ENCODE measurements at places on chromosomes 6 and 20.

DNA sequence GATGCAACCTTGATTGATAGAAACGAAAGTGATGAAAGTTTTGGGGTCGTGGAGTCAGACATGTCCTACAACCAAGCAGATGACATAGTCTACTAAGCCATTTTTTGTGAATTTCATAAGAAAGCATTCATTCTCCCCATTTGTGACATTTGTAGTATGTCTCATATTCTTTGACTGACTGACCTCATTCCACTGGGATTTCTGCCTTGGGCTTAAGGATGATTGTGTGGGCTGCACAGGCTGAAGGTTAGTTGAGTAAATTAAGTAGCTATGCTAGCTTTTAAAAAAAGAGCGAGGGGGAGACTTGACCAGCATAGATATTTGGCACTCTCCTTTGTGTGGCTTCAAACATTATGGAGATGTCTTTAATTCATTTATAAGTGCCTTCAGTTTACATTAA lies 28.9 kb downstream of the STMND1 start:
- DNase-seq = no peak

GRCh38 chr20:47370850-47371782 lies 14.6 kb upstream of the ZMYND8 start:
- DNase-seq = no peak

DNA sequence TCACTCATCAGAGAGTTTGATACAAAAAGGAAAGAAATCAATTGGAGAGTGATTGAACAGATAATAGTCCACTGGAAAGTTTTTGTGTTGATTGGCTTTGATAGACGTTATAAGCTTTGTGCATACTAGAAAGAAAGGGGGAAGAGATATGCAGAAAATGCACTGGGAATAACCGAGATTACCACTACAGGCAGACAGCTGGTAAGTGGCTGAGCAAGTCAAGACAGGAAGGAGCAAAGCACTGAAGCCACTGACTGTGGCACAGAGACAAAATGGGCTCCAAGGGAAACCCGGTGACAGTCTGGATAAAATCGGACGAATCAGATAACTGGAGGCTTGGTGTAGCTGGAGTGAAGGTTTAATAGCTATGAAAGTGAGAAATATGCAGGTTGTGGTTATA lies 209.0 kb downstream of the SIM1 start:
- no peak for DNase-seq

DNA sequence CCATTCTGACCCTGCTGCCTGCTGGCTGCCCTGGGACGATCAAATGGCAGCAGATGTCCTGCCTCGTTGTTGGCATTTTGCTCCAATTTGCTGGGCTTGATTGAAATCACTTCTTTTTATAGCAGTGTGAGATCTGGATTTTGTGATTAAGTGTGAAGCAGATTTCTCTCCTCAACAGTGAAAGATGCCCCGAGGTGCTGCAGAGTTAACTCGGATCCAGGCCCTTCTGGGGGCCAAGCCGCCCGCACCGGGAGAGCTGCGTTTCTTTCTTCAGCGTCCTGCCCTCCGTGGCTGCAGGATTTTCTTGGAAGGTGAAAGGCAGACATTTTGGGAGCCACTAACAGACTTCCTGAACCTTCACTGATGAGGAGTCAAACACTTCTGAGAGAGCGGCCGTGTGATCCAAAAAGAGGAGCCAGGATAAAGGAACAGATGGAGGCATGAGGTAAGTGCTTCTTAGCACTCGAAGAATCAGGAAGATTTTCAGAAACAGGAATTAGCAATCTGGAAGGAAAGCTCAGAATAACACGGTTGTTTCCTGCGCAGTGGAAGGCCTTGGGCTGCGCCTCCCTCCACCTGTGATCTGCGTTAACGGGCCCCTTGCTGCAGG lies 139.5 kb upstream of the AFDN start:
- DNase-seq = no peak

- no peak for DNase-seq
Measured at GRCh38 chr6:51029561-51029960, 210.9 kb downstream of the TFAP2B start.

GRCh38 chr6:52749556-52750152 lies 13.6 kb downstream of the GSTA2 start:
- DNase-seq = no peak

GRCh38 chr6:152316024-152316423 lies 321.1 kb downstream of the SYNE1 start:
- no peak for DNase-seq

DNA sequence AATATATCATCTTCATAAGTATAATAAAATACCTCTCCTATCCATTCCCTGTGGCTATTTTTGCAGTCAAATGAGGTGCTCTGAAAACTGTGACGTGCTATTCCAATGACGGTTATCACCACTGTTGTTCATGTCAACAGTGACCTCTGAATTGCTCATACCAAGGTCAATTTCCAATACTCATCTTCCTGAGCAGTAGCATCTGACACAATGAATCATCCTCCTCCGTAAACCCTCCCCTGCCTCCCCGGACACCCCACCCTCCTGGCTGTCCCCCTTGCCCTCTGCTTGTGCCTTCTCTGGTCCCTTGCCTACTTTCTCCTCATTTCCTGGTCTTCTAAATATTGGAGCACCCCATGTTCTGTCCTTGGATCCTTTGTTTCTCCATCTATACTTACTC lies 77.7 kb upstream of the SLC22A23 start:
- DNase-seq = no peak

DNA sequence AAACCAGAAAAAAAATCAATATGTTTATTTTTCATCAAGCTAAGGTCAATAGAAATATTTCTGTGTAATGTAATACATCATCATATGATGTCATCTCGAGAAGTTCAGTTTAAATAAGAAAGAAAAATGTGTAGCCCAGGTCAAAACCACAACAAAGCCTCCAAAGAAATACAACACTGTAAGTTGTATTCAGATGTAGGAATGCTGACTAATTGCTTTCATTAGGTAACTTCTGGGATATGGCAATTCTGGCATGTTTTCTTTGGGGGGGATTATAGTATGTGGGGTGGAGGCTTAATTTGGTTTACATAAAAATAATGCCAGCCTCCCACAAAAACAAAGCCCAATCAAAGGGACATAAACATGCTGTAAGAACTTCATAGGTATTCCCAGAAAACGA lies 881.8 kb upstream of the CITED2 start:
- no peak for DNase-seq

DNA sequence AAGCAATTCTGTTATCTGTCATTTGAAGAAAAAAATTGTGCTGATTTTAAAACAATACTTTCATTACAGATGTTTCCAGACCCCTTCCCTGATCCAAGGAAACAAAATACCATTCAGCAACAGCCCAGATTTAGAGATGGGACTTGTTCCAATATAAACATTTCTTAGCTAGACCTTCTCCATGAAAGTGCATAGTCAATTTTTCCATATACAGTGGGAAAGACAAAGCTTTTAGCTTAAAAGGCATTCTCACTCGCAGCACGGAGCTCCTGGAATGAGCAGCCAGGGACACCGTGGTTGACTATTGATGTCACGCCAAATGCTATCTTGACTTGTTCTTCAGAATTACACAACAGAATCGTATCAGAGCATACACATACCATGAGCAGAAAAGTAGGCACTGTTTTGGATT lies 21.5 kb downstream of the LAMA4 start:
- DNase-seq = no peak

DNA sequence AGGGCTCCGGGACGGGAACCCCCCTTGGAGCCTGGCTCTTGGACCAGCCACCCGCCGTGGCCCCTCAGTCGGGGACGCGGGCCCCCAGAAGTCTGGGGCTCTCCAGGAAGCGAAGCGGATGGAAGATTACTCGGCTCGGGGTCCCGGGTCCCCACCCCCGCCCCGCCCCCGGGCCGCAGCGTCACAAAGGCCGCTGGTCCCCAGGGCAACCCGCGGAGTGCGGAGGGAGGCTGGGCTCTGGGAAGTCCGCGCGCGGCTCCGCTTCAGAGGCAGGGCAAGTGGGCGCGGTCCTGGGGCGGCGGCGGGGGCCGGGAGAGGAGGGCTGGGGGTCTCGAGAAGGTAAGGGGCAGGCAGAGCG lies at the start of gene FNDC11:
Gene FNDC11, plus strand, starts transcription at position 227 of the 358 bp plus-strand sequence. CDS start 1,505 bp downstream, outside the sequence.
- DNase-seq = no peak

DNA sequence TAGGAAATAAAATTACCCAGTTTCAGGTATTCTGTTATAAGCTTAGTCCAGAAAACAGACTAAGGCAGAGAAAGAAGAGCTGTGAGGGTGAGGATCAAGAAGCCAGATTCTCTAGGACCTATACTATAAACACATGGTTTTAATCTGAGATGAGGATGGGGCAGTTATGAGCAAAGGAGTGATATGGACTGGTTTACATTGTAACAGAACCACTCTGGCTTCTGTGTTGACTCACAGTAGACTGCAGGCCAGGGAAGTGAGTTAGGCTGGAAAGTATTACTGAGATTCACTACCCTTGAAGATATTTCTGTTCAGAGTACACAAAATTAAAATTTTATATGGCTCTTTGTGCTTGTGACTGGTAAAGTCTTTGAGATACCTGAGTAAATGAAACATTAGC lies 3.2 kb upstream of the RWDD1 start:
- no peak for DNase-seq

DNA sequence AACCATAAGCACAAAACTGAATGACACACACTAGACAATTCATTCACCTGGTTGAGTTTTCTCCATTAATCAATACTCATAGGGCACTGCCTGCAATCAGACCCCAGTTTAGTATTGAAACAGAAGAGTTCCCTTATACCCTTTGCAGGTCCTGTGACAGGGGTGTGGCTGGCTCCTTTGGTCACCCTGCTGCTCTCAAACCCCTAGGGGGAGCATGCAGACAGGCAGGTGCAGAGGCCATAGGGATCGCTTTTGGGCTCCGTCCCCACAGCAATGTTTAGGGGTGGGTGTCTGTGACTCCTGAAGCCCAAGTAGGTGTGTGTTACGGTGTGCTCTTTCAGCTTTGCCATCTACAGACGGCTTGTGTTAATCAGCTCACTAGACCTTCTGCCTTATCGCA lies 210.4 kb downstream of the CENPW start:
- no peak for DNase-seq

GRCh38 chr6:123648723-123649122 lies 12.0 kb upstream of the TRDN start:
- no peak for DNase-seq

GRCh38 chr6:1586256-1586655 lies 23.5 kb upstream of the FOXC1 start:
- no peak for DNase-seq

DNA sequence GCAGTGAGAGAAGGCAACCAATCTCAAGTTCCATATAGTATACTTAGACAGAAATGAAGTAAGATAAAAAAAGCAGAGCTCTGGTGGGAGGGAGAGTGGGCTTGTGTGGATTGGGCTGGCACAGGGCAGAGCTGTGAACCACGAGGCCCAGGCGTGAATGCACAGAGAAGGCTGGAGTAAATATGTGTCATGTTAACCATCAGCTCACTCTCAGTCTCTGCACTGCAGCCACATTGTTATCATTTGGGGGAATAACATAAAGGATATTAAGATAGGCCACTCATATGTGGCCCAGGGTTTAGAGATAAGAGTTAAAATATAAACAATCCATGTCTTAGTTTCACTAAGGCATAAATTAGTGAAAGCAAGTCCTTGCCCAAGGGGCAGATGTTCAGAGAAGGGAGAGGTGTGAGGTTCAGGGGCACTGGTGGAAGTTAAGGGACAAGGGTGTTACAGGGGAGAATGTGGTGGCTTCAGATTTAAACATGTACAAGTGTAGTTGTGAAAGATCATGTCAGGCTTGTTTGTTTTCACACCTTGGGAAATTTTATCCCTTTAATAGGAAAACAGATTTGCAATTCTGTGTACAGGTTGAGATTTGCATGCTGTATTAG lies 14.4 kb downstream of the GMPR start:
- DNase-seq = no peak

All from activated T-cell treated with anti-CD3 and anti-CD28 coated beads for 1 hour (primary cell).